ENCODE measurements at places on chromosomes 4 and X. TPM values are rescaled to one million over a fixed set of nuclear protein-coding genes. Genes with fewer than 3 reads are reported as not detected.

DNA sequence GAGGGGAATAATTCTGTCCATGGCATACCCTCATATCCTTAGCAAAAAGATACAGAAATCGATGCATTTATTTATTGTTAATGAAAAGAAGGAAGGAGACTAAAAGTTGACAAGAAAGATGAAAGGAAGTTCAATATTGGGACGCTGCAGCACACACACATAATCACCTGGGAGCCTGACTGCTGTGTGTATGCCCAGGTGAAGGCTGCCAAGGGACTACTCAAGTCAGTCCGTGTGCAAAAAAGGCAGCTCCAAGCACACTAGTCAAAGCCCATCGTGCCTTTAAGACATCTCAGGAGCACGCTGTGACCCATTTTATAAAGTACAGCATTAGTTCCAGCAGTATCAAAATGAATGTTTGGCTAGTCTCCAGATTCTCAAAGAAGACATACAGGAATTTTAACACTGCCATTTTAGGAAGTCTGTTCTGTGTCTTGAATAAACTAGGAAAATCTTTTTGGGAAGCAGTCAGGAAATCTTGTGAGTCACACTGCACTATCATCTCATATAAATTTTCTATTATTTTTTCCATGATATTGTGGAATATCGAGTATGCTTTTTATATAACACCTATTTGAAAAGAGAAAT lies 363.9 kb downstream of the GASK1B start:
- no peaks in the 10 kb centered on the region for H3K36me3 ChIP-seq
- DNase-seq, result no peak

- peaks cover 14% of the 10 kb centered on the region for H3K4me1 ChIP-seq
- DNase-seq, result no peak
These were observed 39.3 kb downstream of the SLAIN2 start for GRCh38 chr4:48380583-48381167.

GRCh38 chrX:132463411-132463810 lies 25.4 kb downstream of the MBNL3 start:
- no peak for DNase-seq
- no peak overlapping the region for H3K4me3 ChIP-seq
- H3K4me1 ChIP-seq, result no peaks in the 10 kb centered on the region
- no peaks in the 10 kb centered on the region for H3K36me3 ChIP-seq
- H3K27me3 ChIP-seq, result peaks cover 7% of the 10 kb centered on the region

GRCh38 chr4:7186031-7186430 lies 6.3 kb upstream of the SORCS2 start:
- no peaks in the 10 kb centered on the region for H3K27me3 ChIP-seq
- no peak overlapping the region for H3K4me3 ChIP-seq
- H3K4me1 ChIP-seq, result no peaks in the 10 kb centered on the region
- DNase-seq, result no peak

- DNase-seq, result no peak
- H3K4me3 ChIP-seq, result no peak overlapping the region
- H3K36me3 ChIP-seq, result no peaks in the 10 kb centered on the region
- H3K27ac ChIP-seq, result no peak overlapping the region
- H3K27me3 ChIP-seq, result no peaks in the 10 kb centered on the region
- peaks cover 4% of the 10 kb centered on the region for H3K4me1 ChIP-seq
These were observed 3.5 kb downstream of the CCNI start for GRCh38 chr4:77072195-77072753.

GRCh38 chrX:48785540-48786214 lies 713 bp upstream of the GATA1 start:
- DNase-seq, result no peak
- no peaks in the 10 kb centered on the region for H3K36me3 ChIP-seq
- no peak overlapping the region for H3K27ac ChIP-seq
- peaks cover 14% of the 10 kb centered on the region for H3K27me3 ChIP-seq

DNA sequence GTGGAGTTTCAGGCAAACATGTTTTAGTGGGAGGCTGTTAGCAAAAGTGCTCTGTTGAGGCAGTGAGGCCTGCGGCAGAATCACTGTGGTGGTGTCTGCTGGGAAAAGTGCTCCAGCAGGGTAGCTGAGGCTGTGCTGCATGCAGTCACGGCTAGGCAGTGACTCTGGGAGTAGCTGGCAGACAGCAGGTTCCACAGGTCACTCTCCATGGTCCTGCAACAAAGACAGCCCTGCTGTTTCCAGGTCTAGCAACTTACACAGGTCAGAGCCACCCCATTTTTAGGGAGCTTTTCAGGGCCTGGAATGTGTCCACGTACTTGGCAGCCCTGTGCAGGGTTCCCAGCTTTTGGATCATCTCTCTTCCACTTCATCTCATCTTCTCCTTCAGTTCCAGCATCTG lies 184.3 kb downstream of the NAA11 start:
- no peak overlapping the region for H3K4me3 ChIP-seq
- DNase-seq, result no peak
- H3K27ac ChIP-seq, result no peak overlapping the region
- H3K36me3 ChIP-seq, result no peaks in the 10 kb centered on the region
- H3K4me1 ChIP-seq, result no peaks in the 10 kb centered on the region
- H3K27me3 ChIP-seq, result no peaks in the 10 kb centered on the region

GRCh38 chr4:125311503-125311902 lies 3.3 kb upstream of the FAT4 start:
- no peak overlapping the region for H3K27ac ChIP-seq
- peaks cover 2% of the 10 kb centered on the region for H3K27me3 ChIP-seq
- no peak for DNase-seq
- H3K4me3 ChIP-seq, result no peak overlapping the region
- H3K36me3 ChIP-seq, result no peaks in the 10 kb centered on the region

DNA sequence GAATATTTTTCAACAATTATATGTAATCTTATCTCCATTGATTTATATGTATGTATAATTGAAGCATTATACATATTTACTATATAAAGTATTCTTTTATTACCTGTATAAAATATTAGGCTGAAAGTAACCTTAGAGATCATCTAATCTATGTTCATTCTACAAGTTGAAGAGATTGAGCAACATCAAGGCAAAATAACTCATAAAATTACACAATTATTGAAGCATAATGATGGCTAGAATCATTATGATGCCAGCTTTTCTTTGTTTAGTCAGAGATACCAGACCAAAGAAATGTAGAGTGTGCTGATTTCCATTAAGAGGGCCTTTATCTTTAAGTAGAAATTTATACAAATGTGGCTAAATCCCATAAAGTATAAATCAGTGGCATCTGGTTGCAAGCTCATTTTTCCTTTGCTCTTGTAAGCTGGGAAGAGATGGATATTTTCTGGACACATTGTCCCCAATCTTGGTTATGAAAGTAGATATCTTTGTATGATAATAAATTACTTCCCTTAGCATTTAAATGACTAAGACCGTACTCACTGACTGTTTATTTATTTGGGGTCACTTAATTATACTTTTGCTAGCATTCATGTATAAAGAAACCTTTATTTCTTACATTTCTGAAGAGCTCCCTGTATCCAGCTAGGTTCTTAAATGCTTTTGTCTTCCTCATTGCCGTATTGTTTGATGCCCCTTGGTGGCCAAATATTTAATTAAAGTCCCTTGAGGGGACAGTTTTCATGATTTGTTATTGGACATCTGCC lies 339.8 kb downstream of the PCDH7 start:
- no peaks in the 10 kb centered on the region for H3K4me1 ChIP-seq
- H3K27me3 ChIP-seq, result no peaks in the 10 kb centered on the region
- no peak overlapping the region for H3K27ac ChIP-seq
- no peaks in the 10 kb centered on the region for H3K36me3 ChIP-seq
- H3K4me3 ChIP-seq, result no peak overlapping the region
- DNase-seq, result no peak

- H3K4me3 ChIP-seq, result no peak overlapping the region
- no peaks in the 10 kb centered on the region for H3K27me3 ChIP-seq
- no peak overlapping the region for H3K27ac ChIP-seq
These were observed 225.0 kb upstream of the PUDP start for GRCh38 chrX:7372825-7373525.

RASGEF1B gene
- total RNA-seq, result 27.2 TPM

SPANXN4 gene
- not detected for total RNA-seq

PABPC1L2B gene
- 0.41 TPM for total RNA-seq

L1CAM gene
- total RNA-seq, result 15.6 TPM

Data from adrenal gland (tissue), 19 donors.